Endothelial cell of umbilical vein (primary cell): ENCODE measurements at places on chromosomes 5 and 9.
A peak's percentile ranks its signal among the peaks of the same experiment; 100 is the strongest.

DNA sequence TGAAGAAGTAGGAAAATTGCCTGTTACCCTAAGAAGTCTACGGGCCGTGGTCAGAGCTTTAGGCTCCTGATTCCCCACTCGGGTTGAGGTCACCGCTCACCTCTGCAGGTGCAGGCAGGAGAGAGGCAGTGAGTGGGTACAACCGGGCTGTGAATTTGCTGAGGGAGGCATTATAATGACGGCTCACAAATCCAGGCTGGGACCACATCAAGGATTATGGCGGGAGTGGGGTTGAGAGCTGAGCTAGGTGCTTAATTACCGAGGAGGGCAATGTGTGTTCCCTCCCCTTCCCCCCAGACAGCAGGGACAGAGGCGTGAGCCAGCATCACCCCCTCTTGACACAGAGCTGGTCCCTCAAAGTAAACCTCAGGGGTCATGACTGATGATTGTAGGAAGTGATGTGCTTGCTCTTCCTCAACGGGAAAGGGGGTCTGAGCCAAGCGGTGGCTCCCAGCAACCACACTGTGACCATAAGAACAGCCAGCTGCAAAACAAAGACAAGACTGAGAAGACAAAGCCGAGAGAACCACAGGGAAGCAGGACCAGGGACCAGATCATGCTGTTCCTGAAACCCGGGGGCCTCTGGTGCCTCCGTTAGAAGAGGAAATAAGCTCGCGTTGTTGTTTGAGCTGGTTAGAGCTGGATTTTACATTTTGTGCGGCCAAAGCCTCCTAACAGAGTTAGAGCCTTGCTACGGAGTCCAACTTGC lies 77.7 kb downstream of the OLFM1 start:
- DNase-seq, result no peak

GRCh38 chr9:96457266-96457665 lies 7.3 kb downstream of the HABP4 start:
- DNase-seq, result peak; percentile 66

GRCh38 chr9:34072410-34072809 lies 23.7 kb upstream of the UBAP2 start:
- DNase-seq, result no peak

GRCh38 chr5:66122379-66123034 lies 21.6 kb upstream of the SREK1 start:
- DNase-seq, result peak; percentile 38

- DNase-seq, result no peak
Observed at GRCh38 chr5:139654871-139655491, 6.8 kb downstream of the CXXC5 start.

GRCh38 chr5:145619806-145620310 lies 215.3 kb downstream of the PRELID2 start:
- no peak for DNase-seq
